ENCODE measurements at places on chromosomes 1 and 21.

DNA sequence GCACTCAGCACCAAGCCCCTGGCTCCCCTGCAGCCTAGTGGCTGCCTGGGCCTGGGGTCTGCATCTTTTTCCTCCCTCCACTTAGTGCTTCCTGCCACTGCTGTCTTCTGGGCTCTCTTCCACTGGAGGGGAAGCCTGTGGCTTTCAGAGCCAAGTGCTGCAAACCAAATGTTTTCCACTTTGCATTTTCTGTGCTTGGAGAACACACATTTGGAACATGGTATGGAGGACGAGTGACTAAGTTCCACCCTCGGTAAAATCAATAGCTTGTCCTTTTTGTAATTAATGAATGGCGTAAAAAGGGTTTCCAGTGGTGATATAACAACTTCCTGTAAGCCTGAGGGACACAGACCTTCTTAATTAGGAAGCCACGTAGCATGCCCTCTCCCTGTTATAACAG is 10.1 kb upstream of the GPR153 start:
- no peak for DNase-seq

- DNase-seq: no peak
Observed at GRCh38 chr1:43849670-43850069, 83.9 kb upstream of the ARTN start.

DNA sequence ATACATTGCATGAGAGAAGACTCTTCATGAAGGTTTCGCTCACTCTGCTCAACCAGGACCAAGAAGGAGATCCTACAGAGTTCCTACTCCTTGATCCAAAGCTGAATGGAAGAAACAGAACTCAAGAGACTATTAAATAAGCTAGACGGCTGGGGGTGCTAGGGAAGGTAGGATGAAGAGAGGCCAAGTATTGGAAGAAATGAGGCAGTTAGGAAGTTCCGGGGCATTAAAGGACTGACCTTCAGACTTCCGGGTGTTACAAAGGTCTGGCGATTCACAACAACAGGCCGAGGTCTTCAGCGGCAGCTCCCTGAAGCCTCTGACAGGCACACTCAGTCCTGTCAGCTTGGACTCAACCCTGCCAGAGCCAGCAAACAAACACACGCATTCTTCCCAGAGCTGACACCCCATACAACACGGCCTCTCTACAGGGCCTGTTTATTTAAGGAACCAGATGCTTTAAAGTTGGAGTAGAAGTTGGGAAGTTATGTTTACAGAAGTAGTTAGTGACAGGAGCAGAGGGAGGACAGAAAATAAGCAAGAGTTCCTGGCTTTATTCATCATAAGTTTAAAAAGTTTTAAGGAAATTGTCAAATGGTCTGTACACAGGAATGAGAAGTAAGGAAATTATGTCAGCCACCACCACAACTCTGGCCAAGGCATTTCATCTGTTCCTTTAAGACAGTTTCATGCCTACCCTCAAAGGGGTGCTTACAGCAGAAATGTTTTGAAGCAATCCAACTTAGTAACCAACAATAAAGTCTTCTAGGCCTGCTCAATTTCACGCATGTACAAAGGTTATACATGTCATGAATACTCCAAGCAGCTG is 4.7 kb downstream of the SORT1 start:
- DNase-seq: no peak

- no peak for DNase-seq
Observed at GRCh38 chr1:96509951-96510350, 211.6 kb upstream of the PTBP2 start.
